ENCODE measurements at places on chromosomes 16 and 17.

- no peak for DNase-seq
These were observed 1.9 kb upstream of the HOXB5 start for GRCh38 chr17:48595278-48595999.

DNA sequence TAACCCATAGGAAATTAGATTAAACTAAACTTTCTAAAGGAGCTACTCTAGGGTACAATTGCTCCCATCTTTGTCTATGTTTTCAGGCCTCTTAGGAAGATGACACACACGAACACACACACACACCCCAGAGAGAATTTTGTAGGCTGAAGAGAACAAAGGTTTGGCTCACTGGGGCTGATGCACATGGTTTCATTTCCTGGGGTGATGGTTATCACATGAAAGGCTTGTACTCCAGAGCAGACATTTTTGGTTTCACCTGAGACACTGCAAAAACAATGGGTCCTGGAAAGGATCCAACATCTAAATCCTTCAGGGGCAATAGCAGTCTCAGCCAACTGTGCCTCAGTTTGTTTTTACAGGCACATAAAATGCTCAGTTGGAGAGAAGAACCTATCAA is 62.8 kb downstream of the GRB7 start:
- peak; percentile 69 for DNase-seq

GRCh38 chr17:47695429-47696376 is 1.7 kb downstream of the TBKBP1 start:
- DNase-seq: peak; percentile 48

GRCh38 chr17:75759457-75759856 is 5.5 kb downstream of the GALK1 start:
- no peak for DNase-seq

- no peak for DNase-seq
These were observed 2.8 kb upstream of the SPATA2L start for GRCh38 chr16:89704281-89704680.

DNA sequence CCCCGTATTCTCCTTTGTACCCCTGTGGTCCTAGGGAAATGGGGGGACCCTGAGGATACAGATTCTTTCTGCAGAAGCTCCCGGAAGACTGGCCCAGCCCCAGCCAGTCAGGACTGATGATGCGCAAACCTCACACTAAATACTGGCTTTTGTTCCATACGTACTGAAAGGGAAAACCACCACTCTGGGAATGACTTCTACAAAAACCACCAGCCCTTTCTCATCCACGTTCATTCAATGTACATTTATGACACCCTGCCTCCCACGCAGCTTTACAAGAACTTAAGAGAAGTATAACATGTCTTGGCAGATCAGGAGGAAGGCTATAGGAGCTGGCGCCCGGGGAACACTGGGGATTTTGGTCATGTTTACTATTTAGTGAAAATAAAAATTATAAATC is 70.6 kb downstream of the MARCHF10 start:
- DNase-seq: peak; percentile 69

- DNase-seq: no peak
These were observed 7.6 kb upstream of the CYTH1 start for GRCh38 chr17:78789663-78790181.

DNA sequence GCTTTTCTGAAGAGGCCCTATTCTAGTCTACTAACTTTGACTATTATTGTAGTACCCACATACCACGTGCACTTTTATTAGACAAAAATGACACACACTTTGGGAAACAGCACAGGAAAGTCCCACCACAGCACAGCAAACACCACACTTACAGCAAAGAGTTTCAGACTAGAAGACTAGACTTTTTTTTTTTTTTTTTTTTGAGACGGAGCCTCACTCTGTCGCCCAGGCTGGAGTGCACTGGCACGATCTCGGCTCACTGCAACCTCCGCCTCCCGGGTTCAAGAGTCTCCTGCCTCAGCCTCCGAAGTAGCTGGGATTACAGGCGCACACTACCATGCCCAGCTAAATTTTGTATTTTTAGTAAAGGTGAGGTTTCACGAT is 20.1 kb downstream of the YWHAE start:
- peak; percentile 35 for DNase-seq

Data from stimulated activated CD4-positive, alpha-beta T cell treated with anti-CD3 and anti-CD28 coated beads, Interleukin-15, amount 100 ng/mL, for 24 hours (primary cell).